ENCODE measurements at places on chromosomes 1 and 21. TPM values are rescaled to one million over a fixed set of nuclear protein-coding genes. Genes with fewer than 3 reads are reported as not detected.

GRCh38 chr1:226211181-226211821 lies 12.2 kb upstream of the MIXL1 start:
- no peak for DNase-seq

- DNase-seq, result no peak
Observed at GRCh38 chr1:243487649-243488227, 231.9 kb downstream of the SDCCAG8 start.

DNA sequence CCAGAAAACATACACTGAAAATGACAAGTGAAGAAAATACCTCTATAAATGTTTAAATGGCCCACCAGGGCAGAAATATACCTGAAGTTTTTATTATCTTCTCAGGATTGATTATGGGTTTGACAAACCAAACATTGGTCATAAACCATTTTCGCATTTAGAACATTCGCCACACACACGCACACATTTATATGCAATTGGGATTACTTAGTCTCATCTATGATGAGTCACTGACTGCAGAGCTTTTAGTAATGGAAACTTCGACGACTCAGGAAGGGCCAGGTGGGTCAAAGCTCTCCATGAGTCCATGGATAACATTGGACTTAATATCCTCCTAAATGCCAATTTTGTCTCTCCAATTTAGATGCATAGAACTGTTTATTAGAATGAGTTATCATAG lies 16.9 kb downstream of the NRDC start:
- no peak for DNase-seq

- DNase-seq, result no peak
Observed at GRCh38 chr1:244066954-244067716, 16.1 kb downstream of the ZBTB18 start.

GRCh38 chr1:28180306-28181305 lies 4.1 kb upstream of the PTAFR start:
- no peak for DNase-seq

DNA sequence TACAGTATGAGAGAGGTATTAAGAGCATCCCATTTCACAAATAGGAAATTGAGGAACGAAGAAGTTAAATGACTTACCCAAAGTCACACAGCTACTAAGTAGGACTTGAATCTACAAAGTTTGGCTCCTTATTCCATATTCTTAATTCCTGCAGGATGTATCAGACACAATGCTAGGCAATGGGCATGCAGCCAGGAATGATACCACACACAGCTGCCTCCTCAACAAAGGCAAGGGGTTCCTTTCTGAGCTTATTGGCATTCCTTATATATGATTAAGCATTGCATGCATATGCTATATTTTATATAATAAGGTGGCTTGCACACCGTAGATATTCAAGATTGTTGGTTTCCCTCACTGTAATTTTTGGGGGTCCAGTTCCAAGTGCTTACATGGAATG lies 34.2 kb upstream of the JUN start:
- DNase-seq, result no peak

GRCh38 chr1:193406901-193407300 lies 220.5 kb upstream of the B3GALT2 start:
- no peak for DNase-seq

DNA sequence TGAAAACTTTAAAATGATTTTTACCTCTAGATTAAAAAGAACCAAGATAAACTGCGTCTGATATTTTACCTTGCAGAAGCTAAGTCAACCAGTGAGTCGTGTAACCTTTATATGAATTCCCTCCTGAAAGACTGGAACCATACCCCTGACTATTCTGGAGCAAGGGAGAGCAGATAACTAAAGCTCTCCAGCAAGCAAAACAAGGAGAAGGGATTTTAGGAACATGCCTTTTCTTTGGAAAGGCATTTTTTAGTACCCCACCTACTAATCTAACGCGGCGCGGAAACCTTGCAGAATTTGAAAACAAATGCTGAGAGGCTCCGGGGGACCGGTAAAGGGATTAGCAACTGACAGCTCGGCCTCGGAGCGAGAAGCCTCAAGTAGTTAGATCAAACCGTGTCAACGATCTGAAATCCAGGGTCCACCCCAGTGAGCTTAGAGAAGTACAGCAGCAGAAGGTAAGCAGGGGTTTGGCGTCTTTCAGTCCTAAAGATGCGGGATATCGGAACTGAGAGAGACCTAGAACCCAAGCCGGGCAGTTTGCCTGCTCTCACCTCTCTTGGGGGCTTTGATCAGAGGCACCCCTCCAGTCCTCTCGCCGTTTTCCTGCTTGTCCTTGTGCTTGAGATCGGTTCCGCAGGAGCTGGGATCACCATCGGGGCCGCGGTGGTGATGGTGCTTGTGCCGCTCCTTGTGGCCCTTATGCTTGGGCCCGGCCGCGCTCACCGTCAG lies 954 bp downstream of the RSBN1 start:
- DNase-seq, result peak; percentile 59

DNA sequence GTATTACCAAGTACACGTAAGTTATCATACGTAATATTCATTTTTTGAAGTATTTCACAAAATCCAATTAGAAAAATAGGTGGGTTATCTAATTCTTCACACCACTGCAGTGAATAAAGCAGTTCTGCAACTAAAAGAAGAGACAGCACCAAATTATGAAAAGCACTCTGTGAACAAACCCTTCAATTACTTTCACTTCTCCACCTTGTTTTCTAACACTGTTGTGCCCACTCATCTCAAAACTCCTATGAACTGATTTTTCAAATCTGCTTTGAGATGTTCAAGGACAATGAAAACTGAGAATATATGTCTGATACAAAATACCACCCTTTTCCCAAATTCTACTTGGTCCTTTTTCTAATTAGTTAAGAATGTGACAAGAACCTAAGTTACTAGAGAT lies 39.4 kb downstream of the LTN1 start:
- no peak for DNase-seq

DNA sequence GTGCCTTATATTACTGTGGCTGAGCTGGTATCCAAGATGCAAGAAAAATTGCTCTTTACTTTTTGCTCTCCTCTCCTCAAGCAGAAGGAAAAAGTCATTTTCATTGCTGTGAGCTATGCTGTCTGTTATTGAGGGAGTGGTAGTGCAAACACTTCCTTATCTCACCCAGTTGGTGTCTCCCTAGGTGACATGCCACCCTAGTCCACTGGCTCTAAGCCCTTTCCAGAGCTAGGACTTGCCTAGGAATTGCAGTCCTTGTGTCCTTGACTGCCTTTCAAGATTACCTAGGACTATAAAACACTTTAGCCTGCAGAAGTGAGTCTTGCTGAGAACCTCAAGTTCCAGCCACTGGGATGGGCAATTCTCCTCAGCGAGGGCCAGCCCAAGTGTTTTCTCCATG lies 458.3 kb downstream of the MRPL39 start:
- no peak for DNase-seq

OTUD7B gene
- total RNA-seq, result 35.5 TPM

TMPRSS3 gene
- total RNA-seq, result 1.3 TPM

ASTN1 gene
- total RNA-seq, result 4.9 TPM

TMEM52 gene
- 1.6 TPM for total RNA-seq

UBE2J2 gene
- 41.2 TPM for total RNA-seq

All from ovary (tissue), 10 donors.